Small intestine (tissue), 16 donors: ENCODE measurements at places on chromosomes 12 and 14. TPM values are rescaled to one million over a fixed set of nuclear protein-coding genes. Genes with fewer than 3 reads are reported as not detected.

Gene OR4E2
- not detected for polyA plus RNA-seq

Gene STAB2
- polyA plus RNA-seq, result not detected

Gene KCNC2
- polyA plus RNA-seq, result not detected

Gene PRH1
- not detected for polyA plus RNA-seq

Gene GPR68
- polyA plus RNA-seq, result not detected

Gene SERPINA9
- not detected for polyA plus RNA-seq

Gene KRT6A
- 3.2 TPM for polyA plus RNA-seq

Gene ALG10B
- polyA plus RNA-seq, result 7.4 TPM

Gene WNT1
- not detected for polyA plus RNA-seq

Gene IFNG-AS1
- polyA plus RNA-seq, result 0.10 TPM

Gene LRRC9
- 0.32 TPM for polyA plus RNA-seq

Gene SPIC
- polyA plus RNA-seq, result not detected

Gene FAM90A1
- 0.27 TPM for polyA plus RNA-seq

Gene CACNA2D4
- 10.8 TPM for polyA plus RNA-seq

Gene FGFR1OP2
- 25.3 TPM for polyA plus RNA-seq

Gene TAS2R31
- polyA plus RNA-seq, result 0.16 TPM

Gene ZC2HC1C
- polyA plus RNA-seq, result 3.5 TPM

Gene NEUROD4
- not detected for polyA plus RNA-seq

Gene COCH
- polyA plus RNA-seq, result not detected

Gene SIX1
- polyA plus RNA-seq, result 0.32 TPM

Gene HNRNPA1
- polyA plus RNA-seq, result 2,228 TPM

Gene ALDH1L2
- polyA plus RNA-seq, result 0.22 TPM

Gene COX8C
- polyA plus RNA-seq, result not detected

Gene GCH1
- polyA plus RNA-seq, result 15.0 TPM

Gene SYCP3
- not detected for polyA plus RNA-seq

Gene DDIT3
- polyA plus RNA-seq, result 41.1 TPM

Gene IL31
- not detected for polyA plus RNA-seq

Gene CYP27B1
- polyA plus RNA-seq, result 1.4 TPM

Gene RERG
- 3.7 TPM for polyA plus RNA-seq

Gene MIP
- polyA plus RNA-seq, result 0.06 TPM

Gene DNAAF2
- polyA plus RNA-seq, result 19.5 TPM

Gene ART4
- polyA plus RNA-seq, result not detected

Gene BIN2
- 6.1 TPM for polyA plus RNA-seq

Gene EFS
- 0.54 TPM for polyA plus RNA-seq

Gene GLT1D1
- not detected for polyA plus RNA-seq

Gene GALNT9
- polyA plus RNA-seq, result 2.6 TPM

Gene SLC8B1
- 39.6 TPM for polyA plus RNA-seq

Gene PLCZ1
- polyA plus RNA-seq, result not detected

Gene ZNF605
- polyA plus RNA-seq, result 2.2 TPM
